ENCODE measurements at places on chromosomes 16 and 17.

DNA sequence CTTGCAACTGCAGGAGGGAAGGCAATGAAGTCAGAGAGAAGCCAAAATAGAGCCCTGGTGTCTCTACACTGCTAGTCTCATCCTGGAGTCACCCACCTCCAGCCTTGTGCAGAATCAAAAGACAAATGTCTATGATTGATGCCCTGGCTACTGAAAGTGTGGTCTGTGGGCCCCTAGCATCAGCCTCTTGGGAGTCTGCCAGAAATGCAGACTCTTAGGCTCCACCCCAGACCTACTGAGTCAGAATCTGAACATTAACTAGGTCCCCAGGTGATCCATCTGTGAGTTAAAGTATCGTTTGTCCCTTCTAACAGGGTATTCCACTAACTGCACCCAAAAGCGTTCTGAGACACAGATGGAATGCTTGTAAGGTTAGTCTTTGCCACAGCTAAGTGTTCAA is 21.2 kb downstream of the EARS2 start:
- no peak for DNase-seq

DNA sequence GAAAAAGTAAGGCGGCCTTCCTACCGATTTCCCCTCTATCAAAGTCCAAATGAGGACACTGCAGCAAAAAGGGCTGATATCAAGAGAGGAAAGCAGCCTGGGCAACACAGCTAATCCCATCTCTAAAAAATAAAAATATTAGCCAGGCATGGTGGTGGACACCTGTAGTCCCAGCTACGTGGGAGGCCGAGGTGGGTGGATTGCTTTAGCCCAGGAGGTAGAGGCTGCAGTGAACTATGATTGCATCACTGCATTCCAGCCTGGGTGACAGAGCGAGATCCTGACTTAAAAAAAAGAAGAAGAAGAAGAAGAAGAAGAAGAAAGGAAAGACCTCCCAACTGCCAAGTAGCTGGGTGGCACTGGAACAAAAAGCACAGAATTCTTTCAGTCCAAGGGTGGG is 14.4 kb downstream of the CACNB1 start:
- no peak for DNase-seq

GRCh38 chr17:49582789-49583188 is 7.1 kb downstream of the NXPH3 start:
- no peak for DNase-seq

- no peak for DNase-seq
These were observed 1.8 kb downstream of the KIAA0513 start for GRCh38 chr16:85029408-85029784.

- DNase-seq, result no peak
These were observed 179.6 kb upstream of the TNRC6C start for GRCh38 chr17:77778636-77779489.

GRCh38 chr16:80527297-80527696 is 13.5 kb upstream of the DYNLRB2 start:
- no peak for DNase-seq

All from fibroblast of skin of left biceps (primary cell).